Tibial artery (tissue), 4 donors: ENCODE measurements at places on chromosomes 13 and 19.

DNA sequence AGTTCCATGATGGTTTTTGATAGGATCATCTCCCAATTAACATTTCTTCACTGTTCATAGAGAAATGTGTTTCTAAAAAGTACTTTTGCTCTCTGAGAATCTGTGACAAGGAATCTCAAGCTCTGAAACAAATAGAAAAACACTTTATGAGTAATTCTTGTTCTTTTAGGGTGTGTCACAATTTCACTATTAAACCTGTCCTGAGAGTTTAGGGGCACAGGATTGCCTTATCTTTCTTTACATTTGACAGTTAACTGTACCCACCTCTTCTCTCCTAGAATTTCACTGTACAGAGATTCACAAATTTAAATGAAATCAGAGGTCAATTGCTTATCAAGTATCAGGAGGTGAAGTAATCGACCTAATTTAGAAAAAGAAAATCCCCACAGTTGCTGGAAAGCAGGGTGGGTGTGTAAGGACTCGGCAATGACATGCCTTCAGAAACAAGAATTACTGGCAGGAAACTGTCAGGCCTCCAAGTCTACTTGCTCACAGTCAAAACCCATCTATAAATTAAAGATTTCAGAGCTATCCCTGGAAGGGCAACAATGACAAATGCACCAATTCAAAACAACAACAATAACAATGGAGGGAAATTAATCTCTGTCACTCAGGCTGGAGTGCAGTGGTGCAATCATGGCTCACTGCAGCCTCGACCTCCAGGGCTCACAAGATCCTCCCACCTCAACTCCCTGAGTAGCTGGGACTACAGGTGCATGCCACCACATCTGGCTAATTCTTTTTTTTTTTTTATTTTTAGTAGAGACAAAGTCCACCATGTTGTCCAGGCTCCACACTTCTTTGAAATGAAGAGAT, 250.2 kb downstream of the ABCC4 start:
- no peak for DNase-seq

GRCh38 chr19:3774621-3775373, 2.8 kb upstream of the RAX2 start:
- DNase-seq: no peak

DNA sequence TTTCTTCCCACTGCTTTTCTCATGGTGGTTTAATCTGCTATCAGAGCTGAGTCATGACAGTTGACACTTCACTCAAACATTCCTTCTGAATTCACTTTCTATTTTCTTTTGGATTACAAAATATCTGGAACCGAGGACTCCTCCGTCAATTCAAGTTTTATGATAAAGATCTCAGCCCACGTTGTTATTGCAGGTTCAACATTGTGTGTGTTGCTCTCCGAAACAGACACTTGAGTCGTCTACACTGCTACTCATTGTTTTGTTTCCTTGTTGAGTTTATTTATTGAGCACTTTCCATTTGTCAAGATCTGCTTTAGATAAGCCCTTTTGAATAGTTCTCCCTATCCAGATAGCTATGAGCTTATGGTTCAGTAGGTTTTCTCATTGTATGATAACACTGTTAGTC, 636.1 kb upstream of the GPC6 start:
- no peak for DNase-seq

DNA sequence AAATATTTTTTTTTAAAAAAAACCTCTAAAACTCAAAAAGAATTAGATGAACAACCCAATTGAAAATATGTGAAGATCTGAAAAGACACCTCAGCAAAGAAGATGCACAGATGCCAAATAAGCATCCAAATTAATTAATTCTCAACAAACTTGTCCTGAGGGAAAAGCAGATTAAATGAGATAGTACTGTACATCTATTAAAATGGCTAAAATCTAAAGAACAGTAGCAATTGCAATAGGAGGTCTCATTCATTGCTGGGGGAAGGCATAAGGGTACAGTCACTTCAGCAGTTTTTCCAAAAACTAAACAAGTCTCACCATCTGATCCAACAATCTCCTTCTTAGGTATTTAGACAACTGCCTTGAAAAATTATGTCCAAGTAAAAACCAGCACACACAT, 22.0 kb downstream of the PLPP2 start:
- no peak for DNase-seq

- DNase-seq: no peak
Observed at GRCh38 chr13:37816276-37816675, 53.3 kb downstream of the TRPC4 start.

GRCh38 chr19:58059003-58059670, at the start of gene ZNF135:
TSS of gene ZNF135 (plus strand) at chr19:58059282. CDS start at chr19:58060003, 721 bp downstream.
- DNase-seq: peak; percentile 94

GRCh38 chr19:19538061-19538784, at the start of gene CILP2:
TSS of gene CILP2 (plus strand) at chr19:19538265. CDS start at chr19:19538350, 85 bp downstream.
- DNase-seq: peak; percentile 26

- DNase-seq: peak; percentile 87
Observed at GRCh38 chr19:16293118-16294091, 31.2 kb upstream of the KLF2 start.

DNA sequence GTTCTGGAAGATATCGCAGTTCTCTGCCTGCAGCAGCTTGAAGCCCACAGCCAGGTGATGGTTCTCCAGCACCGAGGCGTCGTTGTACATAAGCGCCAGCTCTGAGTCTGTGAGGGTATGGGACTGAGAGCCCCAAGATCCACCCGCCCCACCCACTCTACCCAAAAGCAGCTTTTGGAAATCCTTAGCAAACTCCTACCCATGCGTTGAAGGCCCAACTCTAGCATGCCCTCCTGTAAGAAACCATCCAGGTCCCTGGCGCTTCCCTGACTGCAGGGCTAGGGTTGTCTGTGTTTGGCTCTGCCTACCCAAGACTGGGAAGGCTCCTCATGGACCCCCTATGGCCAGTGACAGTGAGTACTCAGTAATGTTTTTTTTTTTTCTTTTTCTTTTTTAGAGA, 9.4 kb downstream of the PDE4C start:
- DNase-seq: no peak
